ENCODE measurements at places on chromosomes 1 and 21. TPM values are rescaled to one million over a fixed set of nuclear protein-coding genes. Genes with fewer than 3 reads are reported as not detected.

KIF14 gene
- total RNA-seq, result 29.7 TPM

PYCR2 gene
- 71.4 TPM for total RNA-seq

ALX3 gene
- not detected for total RNA-seq

DNA sequence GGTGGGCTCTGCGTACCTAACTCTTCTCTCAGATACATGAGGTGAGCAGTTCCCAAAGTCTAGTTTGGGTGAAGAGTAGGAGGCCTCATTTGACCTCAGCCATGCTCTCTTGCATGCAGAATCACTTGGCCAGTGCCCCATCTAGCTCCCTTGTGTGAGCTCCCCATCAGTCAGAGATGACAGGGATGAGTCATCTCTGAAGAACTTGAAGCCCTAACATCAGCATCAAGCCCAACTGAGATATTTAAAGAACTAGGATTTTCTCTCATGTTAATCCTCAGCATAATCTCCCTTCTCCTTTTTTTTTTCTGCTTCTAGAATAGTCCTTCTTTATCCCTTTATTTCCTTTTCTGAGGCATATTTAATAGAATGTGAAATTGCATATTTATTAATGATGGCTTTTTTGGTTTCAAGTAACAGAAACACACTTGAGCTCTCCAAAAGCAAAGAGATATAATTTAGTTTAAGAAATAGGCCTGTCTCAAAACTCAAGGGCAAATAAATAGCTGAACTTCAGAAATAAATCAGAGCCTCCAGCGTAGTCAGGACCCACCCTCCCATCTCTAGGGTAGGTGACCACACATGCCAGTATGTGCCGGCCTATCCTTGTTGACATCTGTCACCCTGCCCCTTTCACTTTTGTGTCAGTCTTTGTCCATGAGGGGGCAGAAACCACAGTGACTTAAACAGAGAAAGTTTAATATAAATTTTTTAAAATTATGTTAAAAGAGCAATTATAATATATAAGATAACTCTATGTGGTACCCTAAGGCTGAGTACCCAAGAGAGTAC lies 112.3 kb downstream of the TSEN15 start:
- DNase-seq, result peak; percentile 81

GRCh38 chr1:232367293-232367692 lies 262.6 kb downstream of the SIPA1L2 start:
- peak; percentile 14 for DNase-seq

DNA sequence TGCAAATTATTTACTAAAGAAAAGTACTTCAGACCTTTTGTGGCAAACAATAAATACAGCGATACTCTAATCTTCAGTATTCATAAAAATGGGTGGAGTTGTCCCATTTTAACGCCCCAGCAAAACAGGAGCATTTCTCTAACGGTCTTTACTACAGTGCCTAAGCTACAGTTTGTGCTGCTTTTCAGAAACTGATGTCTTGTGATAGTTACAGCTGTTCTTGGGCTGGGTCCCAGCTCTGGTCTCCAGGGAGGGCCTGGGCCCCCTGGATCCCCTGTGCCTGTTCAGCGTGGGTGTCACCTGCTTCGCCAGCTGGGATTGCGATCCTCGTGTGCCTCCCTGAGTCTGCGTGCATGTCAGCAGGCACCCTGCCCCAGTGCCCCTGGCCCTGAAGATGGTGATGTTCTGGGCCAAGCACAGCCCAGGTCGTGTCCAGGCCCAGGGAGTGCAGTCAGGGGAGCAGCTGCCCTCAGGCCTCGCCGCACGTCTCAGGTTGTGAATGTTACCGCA lies 64.0 kb upstream of the DIP2A start:
- DNase-seq, result no peak

KRTAP12-3 gene
- not detected for total RNA-seq

DNA sequence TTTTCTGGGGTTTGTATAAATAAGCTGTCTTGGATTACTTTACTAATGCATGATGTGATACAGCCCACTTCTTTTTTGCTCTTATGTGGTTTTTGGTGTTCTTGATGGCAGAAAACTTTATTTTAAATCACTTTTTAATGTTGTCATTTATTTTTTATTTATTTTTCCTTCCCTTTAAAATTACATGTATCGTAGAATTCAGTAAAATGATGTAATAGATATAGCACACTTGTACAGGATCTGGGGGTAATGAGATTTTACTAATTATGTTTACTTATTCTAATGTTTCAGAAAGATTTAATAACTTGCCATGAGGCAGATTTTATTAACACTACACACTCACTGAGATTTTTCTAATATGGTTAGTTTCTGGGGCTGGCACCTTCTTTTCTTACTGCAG lies 701 bp upstream of the B3GALT2 start:
- DNase-seq, result no peak

DNA sequence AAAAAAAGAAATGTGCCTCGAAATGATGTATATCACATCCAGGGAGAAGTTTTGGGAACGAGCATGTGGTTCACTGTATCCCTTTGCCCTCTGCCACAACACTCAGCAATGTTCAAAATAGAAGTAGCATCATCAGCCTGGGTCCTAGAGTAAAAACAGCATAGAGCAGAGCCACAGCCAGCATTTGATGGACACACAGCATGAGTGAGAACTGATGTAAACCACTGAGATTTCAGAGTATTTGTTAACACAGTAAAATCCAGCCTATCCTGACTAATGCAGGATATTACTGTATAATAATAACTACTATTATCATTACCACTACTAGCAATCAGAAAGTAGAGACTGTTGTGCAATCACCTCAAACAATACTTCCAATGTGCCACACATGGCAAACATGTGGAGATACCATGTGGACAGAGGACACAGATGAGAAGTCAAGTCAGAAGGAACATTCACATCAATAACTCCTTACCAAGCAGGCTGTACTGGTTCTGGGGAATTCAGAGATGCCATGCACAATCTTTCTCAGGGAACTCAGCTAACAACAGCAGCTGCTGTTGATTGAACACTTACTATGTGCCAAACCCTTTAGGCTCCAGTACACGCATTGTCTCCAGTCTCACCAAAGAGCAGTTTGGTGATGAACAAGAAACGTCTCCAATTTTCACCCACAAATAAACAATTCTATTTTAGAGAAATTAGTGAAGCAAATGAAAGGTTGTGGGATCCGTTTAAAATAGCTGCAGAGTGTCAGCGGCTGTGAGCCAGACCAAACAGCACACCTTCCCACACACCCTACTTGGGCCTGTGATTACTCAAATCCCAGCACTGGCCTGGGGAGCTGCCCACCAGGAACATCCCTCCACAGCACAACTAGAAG lies 16.6 kb upstream of the GFI1 start:
- no peak for DNase-seq

GRCh38 chr1:51070011-51070410 lies 32.0 kb upstream of the C1orf185 start:
- DNase-seq, result no peak

KCNK1 gene
- not detected for total RNA-seq

GRCh38 chr1:160807738-160808137 lies 11.8 kb downstream of the LY9 start:
- no peak for DNase-seq

MROH9 gene
- total RNA-seq, result not detected

- DNase-seq, result peak; percentile 64
Measured at GRCh38 chr1:211932231-211932932, 101.8 kb upstream of the LPGAT1 start.

- DNase-seq, result no peak
Measured at GRCh38 chr1:232351335-232351734, 278.6 kb downstream of the SIPA1L2 start.

GRCh38 chr21:37342046-37342632 lies 24.4 kb upstream of the DYRK1A start:
- DNase-seq, result no peak

DNA sequence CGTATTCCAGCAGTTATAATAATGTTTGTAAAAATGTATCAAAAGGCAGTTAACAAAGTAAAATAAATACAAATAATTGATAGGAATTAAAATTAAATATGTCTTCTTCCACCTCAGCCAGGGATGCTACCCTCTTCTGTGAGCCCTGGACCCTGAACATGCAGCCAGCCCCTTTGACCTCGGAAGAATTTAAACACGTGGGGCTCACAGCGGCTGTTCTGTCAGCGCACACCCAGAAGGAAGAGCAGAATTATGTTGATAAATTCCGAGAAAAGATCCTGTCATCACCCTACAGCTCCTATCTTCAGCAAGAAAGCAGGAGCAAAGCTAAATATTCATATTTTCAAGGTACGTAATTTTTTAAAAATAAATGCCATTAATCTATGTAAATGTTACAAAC lies 26.5 kb downstream of the UTS2 start:
- DNase-seq, result no peak

PERM1 gene
- total RNA-seq, result not detected

- no peak for DNase-seq
Measured at GRCh38 chr1:32818804-32819541, 1.5 kb downstream of the S100PBP start.

DNA sequence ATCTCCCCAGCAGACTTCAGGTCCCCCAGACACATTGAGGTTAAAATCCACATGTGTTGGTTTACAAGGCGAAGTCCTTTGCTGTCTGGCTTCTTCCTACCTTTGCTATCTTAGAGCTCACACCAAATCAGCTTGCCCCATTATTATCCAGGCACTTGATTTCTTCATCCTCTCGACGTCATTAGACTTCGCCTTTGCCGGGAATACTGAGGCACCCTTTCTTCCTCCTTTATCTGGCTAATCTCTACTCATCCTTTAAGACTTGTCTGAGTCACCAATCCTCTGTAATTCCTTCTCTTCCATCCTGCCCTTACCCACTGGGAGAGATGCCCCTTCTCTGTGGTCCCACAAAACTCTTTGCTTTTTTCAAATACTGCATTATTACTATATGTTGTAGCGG lies 9.2 kb upstream of the XCL2 start:
- DNase-seq, result no peak

GRCh38 chr1:108610073-108610472 lies 50.2 kb downstream of the EEIG2 start:
- no peak for DNase-seq

DNA sequence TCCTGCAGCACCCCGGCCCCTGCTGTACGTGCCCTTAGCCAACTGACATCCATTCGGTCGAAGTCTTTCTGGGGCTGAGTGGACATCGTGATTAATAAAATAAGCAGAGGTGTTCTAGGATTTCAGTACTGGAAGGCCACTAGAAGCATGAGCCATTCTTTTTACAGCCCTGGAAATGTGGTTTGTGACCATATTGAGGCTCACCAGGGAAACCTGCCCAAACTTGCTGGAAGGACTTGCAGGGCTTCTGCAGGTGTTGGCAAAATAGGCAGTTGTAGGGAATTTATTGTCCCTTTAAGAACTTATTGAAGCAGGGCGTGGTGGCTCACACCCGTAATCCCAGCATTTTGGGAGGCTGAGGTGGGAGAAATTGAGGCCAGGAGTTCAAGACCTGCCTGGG lies 80.8 kb downstream of the DOP1B start:
- DNase-seq, result no peak

- no peak for DNase-seq
Measured at GRCh38 chr1:159204161-159205141, at the start of gene ACKR1. Gene ACKR1 (plus strand): TSS chr1:159204875. CDS start chr1:159204960, 85 bp downstream.

DNA sequence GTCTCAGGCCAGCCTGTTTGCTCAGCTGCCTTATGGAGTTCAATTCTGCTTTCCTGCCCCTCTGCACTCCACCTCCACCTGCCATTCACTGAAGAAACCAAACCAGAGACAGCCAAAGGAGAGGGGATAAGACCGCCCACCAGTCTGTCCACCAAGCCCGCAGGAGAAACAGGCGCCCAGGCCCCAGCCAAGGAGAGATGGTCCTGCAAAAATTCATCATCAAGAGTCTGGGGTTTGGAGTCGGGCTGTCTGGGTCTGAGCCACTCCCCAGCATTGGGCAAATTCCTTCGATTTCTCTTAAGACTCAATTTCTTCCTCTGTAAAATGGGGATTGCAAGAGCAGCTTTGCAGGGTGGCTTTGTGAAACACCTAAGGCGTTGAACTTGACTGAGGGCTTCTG lies 121.4 kb upstream of the RUNX3 start:
- DNase-seq, result no peak

DNA sequence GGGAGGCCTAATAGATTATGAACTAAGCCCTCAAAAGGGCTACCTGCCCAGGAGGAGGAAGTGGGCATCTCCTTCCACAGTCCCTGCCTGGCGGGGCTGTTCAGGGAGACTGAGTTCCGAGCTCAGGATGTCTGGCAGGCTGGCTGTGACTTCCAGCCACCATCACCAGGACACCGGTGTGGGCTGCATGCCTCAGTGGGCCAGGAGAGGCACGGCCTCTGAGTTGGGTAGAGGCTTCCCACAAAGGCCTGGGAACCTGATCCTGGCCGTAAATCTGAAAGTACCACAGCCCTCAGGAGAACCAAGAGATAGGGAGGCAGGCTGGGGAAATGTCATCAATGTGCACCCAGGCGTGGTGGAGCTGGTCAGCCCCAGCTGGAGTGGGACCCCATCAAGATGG lies 29.1 kb downstream of the NTPCR start:
- no peak for DNase-seq

DNA sequence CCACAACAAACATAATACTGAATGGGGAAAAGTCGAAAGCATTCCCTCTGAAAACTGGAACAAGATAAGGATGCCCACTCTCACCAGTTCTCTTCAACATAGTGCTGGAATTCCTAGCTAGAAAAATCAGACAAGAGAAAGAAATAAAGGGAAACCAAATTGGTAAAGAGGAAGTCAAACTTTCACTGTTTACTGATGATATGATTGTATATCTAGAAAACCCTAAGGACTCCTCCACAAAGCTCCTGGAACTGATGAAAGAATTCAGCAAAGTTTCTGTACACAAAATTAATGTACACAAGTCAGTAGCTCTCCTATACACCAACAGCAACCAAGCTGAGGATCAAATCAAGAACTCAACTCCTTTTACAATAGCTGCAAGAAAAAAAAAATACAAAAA lies 6.9 kb upstream of the F13B start:
- no peak for DNase-seq

Measured in LHCN-M2 (cell line).